ENCODE measurements at places on chromosomes 2 and 18.

GRCh38 chr18:37661478-37661877 lies 95.9 kb upstream of the CELF4 start:
- DNase-seq = no peak

GRCh38 chr18:46402396-46402795 lies 254.6 kb downstream of the LOXHD1 start:
- no peak for DNase-seq

- DNase-seq = no peak
Observed at GRCh38 chr2:9146646-9147045, 60.0 kb upstream of the ASAP2 start.

GRCh38 chr2:36702781-36703180 lies 6.3 kb downstream of the VIT start:
- no peak for DNase-seq

GRCh38 chr2:110182449-110182848 lies 22.4 kb downstream of the NPHP1 start:
- no peak for DNase-seq

DNA sequence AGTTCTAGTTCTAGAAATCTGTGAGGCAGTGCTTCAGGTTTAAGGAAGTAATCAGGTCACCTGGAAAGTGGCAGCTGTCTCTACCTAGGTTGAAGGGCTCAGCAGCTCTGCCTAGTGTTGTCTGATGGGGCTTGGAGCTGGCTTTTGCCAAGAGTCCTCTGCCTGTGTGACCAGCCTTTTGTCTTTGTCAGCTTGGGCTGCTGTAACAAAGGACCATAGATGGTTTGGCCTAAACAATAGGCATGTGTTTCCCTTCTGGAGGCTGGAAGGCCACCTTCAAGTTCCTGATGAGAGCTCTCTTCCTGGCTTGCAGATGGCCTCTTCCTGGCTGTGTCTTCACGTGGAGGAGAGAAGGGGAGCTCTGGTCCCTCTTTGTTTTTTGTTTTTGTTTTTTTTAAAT lies 13.3 kb downstream of the UBE2F start:
- DNase-seq = no peak

DNA sequence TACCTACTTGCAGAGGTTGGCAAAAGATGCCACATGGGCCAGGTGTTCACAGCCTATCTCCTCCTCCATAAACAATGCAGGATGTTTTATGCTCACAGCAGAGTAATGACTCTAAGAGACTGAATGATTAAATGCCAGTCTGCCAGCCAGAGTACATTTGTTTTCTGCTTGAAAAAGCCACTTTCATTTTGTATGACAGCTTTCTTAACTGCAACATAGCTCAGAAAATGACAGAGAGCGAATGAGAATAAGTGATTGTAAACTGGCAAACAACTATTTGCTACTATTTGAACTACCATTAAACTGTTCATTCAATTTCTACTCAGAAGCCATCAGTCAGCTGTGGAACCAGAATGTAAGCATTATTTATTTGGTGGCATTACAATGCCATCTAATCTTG lies 50.6 kb upstream of the DCC start:
- no peak for DNase-seq

- DNase-seq = peak; percentile 70
Observed at GRCh38 chr2:215693193-215693998, 257.5 kb upstream of the FN1 start.

DNA sequence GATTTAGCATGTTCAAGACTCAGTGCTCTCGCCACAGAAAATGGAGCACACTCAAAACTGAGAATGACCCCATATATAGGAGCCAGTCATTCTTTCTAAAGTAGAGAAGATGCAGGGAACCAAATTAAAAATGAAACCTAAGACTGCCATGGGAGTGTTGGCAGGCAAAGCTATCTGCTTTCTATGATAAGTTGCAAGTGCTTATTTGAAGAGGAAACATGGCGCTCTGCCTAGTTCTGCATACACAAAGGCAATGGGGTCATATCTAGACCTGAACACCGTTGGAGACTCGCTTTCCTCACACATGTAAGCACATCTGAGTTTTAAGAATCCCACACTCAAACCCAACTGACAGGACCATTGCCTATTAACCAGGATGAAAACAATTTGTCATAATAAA lies 292.5 kb downstream of the ALK start:
- no peak for DNase-seq

Data from stromal cell of bone marrow (primary cell).